IPS DF 6.9 (cell line): ENCODE measurements at places on chromosomes 11 and 22.

DNA sequence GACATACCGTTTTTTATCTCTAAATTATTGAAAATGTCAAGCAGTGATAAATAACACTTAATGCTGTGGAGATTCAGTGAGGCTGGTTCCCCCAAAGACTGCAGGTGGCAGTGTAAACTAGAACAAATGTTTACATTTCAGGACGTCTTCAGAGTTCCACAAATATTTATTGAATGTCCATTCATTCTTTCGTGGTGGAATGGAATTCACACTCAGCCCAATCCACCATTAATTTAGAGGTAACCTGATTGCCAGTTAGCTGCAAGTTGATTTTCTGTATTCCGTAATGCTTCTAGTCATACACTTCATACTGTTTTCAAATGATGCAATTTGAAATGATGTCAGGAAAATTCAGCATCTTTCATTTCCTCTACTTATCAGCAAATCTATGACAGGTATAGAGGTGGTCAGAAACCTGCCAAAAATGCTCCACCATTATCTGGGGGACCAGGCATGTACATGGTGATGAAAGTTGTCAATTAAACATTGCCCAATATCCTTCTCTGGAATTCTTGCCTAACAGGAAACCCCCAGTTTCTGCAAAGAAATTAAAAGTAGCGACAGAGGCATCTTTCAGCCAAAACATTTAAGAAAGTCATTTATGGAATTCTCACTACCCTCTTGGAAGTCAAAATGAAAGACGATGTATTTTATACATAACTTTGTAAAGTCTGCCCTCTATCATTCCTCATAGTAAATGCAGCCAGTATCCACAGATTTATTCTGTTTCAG is 94.3 kb upstream of the BMAL1 start:
- no peak for DNase-seq

- no peak for DNase-seq
Observed at GRCh38 chr11:128511712-128512111, 75.6 kb downstream of the ETS1 start.

DNA sequence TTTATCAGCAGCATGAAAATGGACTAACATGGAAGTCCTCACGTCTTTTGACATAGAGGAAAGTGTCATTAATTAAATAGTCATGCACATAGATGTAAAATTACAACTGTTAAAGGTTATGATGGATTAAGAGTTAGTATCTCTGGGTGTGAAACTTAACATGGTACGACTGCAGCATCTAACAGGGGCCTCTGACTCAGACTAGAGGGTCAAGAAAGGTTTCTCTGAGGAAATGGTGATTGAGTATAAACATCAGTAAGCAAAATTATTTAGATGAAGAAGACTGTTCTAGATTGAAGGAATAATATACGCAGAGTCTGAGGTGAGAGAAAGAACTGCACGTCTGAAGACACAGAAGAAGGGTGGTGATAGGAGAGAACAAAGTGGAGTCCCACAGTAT is 42.1 kb upstream of the GAB2 start:
- no peak for DNase-seq

- DNase-seq, result no peak
Observed at GRCh38 chr11:76186776-76187279, 19.5 kb downstream of the WNT11 start.

GRCh38 chr11:23961503-23962338 is 535.1 kb upstream of the LUZP2 start:
- no peak for DNase-seq

DNA sequence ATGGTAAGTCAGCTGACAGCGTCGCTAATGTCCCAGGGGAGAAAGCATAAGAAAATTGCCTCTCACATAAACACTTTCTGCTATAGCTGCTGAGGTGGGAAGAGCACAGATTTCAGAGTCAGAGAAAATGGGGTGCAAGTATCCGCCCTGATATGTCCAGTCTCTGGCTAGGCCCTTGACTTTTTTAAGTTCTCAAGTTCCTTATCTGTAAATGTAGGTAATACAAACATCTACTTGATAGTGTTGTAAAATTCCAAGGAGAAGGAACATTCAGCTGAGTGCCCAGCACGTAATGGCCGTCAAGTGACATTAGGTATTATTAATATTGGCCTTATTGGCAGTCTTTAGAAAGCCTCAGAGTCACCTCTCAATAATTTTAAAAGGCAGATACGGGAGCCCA is 143.6 kb downstream of the NTM start:
- no peak for DNase-seq

DNA sequence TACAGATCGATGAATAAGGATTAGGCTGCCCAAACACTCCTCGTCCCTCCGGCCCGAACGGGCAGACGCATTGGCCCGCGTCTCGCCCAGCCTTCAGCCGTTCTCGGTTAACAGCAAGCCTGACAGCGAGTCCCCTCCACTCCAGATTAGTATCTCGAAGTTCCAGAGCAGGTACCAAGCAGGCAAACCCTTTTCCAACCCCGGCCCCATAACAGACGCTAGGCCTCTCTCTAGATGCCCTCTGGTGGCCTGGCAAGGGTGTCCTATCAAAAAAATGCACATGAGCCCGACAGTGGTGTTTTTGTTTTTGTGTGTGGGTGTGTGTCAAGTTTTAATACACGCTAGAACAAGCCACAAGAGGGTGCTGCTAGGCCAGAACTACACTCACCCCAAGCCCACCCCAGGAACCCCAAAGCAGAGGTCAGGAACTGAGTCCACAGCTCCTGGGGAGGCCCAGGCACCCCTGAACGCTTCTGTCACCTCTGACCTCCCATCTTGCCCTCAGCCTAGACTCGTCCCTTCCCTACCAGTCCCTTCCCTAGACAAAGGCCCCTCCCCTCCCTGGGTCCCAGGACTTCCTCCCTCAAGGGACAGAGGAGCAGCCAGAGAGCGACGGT is 658 bp upstream of the ARFGAP2 start:
- DNase-seq, result no peak

DNA sequence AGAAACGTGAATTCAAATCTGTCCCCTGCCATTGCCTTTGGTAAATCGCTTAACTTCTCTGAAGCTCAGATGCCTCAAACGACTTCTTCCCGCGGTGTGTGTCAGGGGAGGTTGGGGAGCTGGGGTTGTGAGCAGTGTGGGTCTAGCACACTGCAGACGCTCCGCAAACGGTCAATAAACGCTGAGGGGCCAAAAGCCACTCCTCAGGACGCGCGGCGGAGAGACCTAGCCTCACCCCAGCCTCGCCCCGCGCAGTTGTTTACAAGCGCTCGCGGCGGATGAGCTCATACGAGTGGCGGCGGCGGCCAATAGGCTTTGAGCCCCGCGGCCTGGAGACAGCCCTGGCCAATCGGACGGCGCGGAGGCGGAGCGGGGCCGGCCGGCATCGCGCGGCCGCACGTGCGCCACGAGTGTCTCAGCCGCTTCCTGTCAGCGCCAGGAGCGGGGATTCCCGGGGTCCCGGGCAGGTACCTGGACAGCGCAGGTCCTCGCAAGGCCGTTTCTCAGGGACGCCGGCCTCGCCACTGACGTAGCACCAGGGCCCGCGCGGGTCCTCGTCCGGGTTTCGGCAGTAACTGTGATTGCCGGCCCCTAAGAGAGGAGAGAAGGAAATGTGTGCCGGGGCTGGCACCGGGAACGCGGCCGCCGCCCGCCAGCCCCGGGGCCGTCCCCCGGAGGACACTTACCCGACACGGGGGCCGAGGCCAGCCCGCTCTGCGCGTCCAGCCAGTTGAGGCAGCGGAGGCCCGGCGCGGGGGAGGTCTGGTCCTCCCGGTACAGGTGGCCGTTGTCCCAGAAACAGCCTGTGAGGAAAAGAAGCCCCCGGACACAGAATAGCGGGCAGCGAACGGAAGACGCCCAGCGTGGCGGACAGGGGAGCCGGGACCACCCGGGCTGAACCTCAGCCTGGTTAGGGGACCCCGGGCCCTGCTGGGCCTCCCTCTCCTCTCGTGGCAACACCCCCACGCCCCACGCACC is 1.5 kb downstream of the PIK3IP1 start:
- DNase-seq, result peak; percentile 68

- no peak for DNase-seq
Observed at GRCh38 chr22:45204819-45205218, 35.9 kb downstream of the KIAA0930 start.

DNA sequence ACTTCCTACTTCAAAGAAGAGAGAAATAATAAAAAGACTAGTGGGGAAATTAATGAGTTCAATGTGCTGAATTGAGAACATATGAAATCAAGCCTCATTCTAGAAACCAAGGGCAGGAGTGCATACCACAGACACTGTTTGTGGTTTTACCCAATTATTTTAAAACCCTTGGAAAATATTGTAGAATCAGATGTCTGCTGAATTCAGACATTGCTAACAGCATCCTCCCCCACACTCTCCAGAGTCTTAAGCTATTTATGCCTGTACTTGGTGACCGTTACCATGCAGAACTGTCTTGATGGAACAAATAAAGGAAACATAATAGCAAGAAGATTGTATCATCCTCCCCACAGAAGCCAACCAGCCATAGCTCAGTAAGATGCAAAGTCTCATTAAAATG is 850.1 kb downstream of the NTM start:
- DNase-seq, result no peak

DNA sequence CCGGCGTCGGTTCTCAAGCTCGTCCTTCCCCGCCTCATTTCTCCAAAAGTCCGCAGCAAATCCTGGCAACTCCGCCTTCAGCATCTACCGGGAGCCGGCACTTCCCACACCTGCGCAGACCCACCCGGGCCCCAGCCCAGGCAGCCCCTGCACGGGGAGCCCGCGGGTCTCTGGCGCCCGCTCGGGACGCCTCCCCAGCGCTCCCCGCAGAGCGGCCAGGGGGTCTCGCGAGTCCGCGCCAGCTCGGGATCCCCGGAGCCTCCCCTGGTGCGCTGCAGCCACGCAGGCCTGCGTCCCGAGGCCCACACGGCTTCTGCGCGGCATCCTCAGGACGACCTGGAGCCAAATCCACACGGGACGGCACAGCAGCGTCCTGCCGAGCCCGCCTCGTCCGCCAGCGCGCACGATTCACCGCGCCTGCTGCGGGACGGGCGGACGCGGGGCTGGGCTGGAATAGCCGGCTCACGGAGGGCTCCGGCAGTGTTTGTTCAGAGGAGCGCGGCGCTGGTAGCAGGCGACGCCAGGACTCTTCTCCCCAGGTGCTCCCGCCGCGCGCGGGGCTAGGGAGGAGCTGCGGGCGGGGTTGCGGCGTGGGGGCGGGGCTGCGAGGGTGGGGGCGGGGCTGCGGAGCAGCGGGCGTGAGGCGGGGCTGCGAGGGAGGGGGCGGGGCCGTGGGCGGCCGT is 816 bp upstream of the PHRF1 start:
- DNase-seq, result no peak

DNA sequence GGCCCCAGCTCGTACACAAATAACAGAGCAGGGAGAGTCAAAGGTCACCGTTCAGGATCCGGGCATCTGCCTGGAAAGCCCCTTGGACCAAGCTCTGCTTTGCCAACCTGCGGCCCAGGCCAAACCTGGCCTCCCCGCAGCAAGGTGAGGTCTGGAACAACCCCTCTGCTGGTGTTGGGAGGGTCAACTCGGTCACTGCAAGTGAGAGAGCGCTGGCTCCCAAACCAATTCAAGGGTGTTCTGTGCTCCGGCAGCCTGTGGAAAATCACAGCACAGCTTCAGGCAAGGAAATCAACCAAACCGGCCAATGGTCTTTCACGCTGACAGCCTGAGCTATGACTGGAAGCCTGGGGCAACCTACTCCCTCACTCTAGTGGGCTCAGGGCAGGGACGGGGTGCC is 63.4 kb downstream of the MYH9 start:
- DNase-seq, result no peak

GRCh38 chr22:34236527-34236926 is 316.3 kb upstream of the LARGE1 start:
- no peak for DNase-seq

- DNase-seq, result no peak
Observed at GRCh38 chr22:48803171-48803947, 1024.3 kb downstream of the BRD1 start.

DNA sequence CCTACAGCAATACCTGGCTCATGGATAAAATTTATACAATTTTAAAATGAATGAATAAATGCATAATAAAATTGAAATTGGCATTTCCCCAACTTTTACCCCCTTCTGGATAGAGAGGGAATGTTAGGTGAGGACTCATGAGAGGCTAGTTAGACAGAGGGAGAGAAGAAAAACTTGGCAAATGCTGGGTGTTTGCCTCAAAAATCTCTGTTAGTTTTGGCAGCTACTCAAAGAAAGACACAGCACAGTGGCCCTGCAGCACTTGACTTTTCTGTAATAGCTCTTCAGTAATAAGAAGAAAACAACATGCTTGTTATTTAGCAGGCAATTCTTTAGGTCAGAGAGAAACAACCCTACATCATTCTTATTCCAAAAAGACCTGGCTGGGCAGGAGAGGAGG is 20.7 kb upstream of the IZUMO1R start:
- no peak for DNase-seq

- no peak for DNase-seq
Observed at GRCh38 chr11:9704620-9705019, 40.7 kb downstream of the SWAP70 start.

DNA sequence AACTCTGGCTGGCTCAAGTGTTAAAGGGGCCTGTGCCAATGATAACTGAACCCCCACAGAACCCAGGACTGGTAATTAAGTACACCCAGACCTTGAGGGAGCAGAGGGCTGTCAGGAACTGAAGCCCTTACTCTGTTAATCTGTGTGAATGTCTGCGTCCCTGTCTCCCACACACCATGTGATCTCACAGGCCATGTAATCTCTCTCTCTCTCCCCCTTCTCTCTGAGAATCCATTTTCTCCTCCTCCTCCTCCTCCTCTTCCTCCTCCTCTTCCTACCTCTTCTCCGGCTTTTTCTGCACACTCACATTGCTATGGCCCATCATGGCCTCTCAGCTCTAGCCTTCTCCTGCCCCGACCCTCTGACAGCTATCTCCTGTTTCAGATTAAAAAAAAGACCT is 14.6 kb upstream of the IRAG1 start:
- DNase-seq, result no peak

GRCh38 chr11:131748151-131749050 is 378.0 kb downstream of the NTM start:
- no peak for DNase-seq

- no peak for DNase-seq
Observed at GRCh38 chr22:32836280-32837123, 35.0 kb downstream of the TIMP3 start.

DNA sequence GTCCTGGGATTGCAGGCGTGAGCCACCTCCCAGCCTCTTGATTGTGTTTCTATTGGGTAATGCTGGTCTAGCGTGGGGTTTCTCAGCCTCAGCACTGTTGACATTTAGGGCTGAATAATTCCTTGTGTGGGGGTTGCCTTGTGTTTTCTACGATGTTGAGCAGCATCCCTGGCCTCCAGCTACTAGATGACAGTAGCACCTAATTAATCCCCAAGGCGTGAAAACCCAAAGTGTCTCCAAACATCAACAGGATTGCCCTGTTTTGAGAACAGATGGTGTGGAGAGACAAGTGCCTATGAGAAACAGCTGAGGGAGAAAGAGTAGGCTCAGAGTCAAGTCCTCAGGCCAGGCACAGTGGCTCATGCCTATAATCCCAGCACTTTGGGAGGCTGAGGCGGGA is 67.2 kb downstream of the SGSM1 start:
- DNase-seq, result no peak

DNA sequence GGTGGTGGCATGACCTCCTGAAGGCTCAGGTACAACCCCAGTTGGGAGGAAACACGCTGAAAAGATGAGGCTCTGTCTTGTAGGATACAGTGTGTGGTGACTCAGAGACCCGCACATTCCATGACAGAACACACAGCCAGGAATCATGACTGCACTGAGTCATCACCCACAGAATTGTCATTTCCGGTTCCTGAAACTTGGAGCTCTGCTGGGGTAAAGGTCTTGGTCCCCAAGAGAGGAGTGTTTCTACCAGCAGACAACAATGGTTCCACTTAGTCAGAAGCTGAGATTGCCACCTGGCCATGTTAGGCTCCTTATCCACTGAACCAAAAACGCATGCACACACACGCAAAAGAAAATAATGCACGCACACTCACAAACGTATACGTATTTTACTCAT is 31.5 kb upstream of the CYB5R3 start:
- DNase-seq, result no peak
